ENCODE measurements at places on chromosomes 4 and X.

- DNase-seq: no peak
These were observed 240.5 kb downstream of the GRIA3 start for GRCh38 chrX:123424546-123424945.

DNA sequence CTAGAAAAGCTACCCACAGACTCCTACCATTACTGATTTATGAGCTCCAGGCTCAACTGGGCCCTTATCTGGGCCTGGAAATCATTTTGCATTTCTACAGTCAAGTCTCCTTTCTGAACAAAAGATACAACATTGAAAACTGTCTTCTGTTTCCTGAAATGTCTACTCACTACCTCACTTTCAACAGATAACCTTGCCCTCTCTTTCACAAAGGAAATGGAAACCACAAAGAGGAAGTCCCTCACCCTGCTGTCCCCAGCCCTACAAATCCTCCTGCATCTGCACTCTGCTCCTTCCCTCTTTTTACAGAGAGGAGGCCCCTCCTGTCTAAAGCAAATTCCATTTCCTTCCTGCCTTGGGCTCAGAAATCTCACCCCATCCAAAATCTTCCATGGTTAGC is 24.8 kb upstream of the CYBB start:
- no peak for DNase-seq

GRCh38 chrX:134886002-134886596 is 104.7 kb upstream of the SMIM10 start:
- no peak for DNase-seq

GRCh38 chr4:102444752-102445151 is 56.4 kb upstream of the NFKB1 start:
- DNase-seq: no peak
